ENCODE measurements at places on chromosomes 7 and 10. TPM values are rescaled to one million over a fixed set of nuclear protein-coding genes. Genes with fewer than 3 reads are reported as not detected.

The C10orf90 gene
- total RNA-seq: 0.17 TPM

The NFE2L3 gene
- total RNA-seq: 5.4 TPM

The PIP4K2A gene
- 37.5 TPM for total RNA-seq

The PUS7 gene
- 8.8 TPM for total RNA-seq

The CALN1 gene
- total RNA-seq: not detected
